ENCODE measurements at places on chromosomes 13 and 19.

GRCh38 chr13:74747186-74747955 is 613.2 kb upstream of the KLF12 start:
- DNase-seq, result no peak

GRCh38 chr19:14318873-14319272 is 62.4 kb upstream of the ADGRE5 start:
- no peak for DNase-seq

DNA sequence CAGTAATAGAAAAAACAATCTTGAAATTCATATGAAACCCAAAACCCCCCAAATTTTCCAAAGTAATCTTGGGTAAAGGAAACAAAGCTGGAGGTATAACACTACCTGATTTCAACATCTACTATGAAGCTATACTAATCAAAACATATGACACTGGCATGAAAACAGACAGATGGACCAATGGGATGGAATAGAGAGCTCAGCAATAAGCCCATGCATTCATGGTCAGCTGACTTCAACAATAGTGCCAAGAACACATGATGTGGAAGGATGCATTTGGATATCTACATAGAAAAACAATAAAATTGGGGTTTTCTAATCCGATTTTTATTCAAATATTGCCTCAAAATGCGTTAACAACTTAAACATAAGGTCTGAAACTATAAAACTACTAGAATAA is 32.2 kb upstream of the ZNF766 start:
- DNase-seq, result no peak

- DNase-seq, result no peak
These were observed 516.2 kb downstream of the MYO16 start for GRCh38 chr13:109145631-109146030.

DNA sequence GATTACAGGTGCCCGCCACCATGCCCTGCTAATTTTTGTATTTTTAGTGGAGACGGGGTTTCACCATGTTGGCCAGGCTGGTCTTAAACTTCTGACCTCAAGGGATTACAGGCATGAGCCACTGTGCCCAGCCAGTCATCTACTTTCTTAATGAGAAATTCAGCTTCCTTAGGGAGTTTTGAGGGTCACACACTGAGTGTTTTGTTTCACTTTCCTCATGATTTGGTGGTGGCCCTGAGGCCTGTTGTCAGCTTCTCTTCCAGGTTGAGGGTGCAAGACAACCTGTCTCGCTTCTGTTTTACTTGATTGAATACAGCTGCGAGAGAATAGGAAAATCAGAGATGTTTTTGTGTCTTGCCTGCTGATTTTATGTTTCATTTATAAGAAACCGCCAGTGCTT is 9.9 kb downstream of the FRY start:
- no peak for DNase-seq

- no peak for DNase-seq
These were observed 8.4 kb downstream of the PPP1R14A start for GRCh38 chr19:38247734-38248268.

DNA sequence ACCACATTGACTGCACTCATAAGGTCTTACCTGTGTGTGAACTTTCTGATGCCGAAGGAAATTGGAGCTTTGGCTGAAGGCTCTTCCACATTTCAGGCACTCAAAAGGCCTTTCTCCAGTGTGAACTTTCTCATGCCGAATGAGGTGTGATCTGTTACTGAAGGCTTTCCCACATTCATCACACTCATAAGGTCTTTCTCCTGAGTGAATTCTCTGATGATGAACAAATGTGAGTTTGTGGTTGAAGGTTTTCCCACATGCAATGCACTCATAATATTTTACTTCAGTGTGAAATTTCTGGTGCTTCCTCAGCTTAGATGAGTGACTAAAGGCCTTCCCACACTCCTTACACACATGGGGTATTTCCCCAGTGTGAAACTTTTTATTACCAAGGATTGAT is 5.7 kb downstream of the ZNF132 start:
- no peak for DNase-seq

DNA sequence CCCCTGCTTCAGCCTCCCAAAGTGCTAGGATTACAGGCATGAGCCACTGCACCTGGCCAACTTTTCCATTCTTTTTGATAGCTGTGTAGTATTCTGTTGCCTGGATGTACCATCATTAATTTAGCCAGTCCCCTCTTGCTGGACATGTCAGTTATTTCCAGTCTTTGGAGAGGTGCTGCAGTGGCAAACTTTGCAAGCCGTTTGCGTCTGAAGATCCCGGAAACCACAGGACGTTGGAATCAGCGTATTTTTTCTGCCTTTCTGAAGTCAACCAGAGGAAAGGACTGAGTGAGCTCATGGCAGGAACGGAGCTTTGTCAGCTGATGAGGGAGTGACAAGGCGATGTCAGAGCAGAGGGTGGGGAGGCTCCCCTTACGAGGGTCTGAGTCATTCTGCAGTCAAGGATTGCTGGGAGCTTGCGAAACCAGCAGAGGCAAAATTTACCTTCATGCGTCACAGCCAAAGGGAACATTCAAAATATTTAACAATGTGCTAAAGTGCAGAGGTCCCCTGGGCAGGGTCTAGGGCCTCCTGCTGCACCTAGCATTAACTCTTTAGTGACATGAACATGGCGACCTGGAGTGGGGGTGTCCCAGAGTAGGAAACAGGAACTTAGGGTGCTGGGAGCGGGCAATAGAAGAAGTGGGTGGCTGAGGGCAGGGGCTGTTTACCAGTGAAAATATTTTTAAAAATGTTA is 5.6 kb downstream of the C5AR1 start:
- no peak for DNase-seq

DNA sequence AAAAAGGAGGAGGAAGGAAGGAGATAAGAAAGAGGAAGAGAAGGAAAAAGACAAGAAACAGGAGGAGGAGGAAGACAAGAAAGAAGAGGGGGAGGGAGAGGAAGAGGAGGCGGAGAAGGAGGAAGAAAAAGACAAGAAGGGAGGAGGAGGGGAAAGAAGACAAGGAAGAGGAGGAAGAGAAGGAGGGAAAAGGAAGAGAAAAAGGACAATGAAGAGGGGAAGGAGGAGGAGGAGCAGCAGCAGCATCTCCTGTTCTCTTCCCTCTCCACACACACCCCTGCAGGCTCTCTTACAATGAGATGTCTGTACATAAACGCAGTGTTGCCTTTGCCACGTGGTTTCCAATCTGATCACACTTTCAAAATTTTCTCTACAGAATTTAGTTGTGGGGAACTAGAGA is 66.6 kb downstream of the RUBCNL start:
- DNase-seq, result no peak

- no peak for DNase-seq
These were observed 1.7 kb downstream of the NR2F6 start for GRCh38 chr19:17243830-17244617.

DNA sequence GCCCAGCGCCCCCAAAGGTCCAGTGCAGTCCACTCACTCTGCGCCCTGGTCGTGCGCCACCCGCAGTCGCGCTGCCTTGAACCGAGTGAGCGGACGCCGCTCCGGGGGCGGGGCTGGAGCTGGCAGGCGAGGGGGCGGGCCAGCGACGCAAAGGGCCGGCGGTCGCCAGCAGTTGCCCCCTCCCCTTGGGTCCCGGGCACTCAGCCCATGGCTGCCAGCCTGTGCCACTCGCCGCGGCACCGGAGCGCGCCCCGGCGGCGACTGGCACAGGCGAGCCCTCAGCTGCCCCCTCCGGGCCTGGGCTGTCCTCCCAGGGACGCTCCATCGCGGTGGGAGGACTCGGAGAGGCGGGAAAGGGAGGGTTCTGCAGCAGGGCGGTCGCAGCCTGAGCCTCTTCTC is at the start of gene S1PR5:
Gene S1PR5, minus strand, starts transcription at position 87 of the 399 bp plus-strand sequence. CDS start 2,436 bp downstream, outside the sequence.
- DNase-seq, result no peak

DNA sequence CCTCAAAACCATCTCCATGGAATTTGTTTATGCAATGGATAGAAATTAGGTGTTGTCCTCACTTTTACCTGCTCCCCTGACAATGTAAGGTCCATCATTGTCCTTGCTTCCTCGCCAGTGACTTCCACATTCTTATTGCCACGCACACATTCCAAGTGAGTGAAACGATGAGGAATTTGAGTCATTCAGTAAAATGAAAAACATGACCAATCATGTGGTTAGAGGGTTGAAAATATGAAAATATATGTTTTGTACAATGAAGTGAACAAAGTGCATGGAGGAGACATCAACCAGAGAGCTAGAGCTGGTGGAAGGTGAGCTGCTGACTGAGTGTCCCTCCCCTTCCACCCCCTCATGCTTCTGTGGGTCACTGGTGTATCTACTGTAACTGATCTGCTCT is 91.7 kb downstream of the ATP8A2 start:
- no peak for DNase-seq

DNA sequence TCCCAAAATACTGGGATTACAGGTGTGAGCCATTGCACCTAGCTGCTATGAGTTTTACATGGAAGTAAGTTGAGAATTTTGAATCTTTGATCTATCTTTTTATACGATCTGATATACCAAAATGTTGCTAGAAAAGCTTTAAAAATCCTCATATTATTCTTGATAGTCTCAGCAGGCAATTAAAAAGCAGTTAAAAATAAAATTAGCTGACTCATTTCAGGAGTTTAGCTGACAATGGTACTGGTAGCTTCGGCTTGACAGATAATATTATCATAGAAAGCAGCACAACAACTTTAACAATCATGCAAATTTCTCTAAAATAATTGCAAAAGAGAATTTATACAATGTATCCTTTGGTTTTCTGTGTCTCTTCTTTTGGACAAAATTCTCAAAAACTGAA is 9.6 kb upstream of the FOXO1 start:
- no peak for DNase-seq

- peak; percentile 62 for DNase-seq
These were observed 11.9 kb downstream of the LTBP4 start for GRCh38 chr19:40612831-40613689.

Measured in activated T-helper 9 cell treated with anti-CD3 and anti-CD28 coated beads, Interleukin-2, amount 50 U/mL, for 16 hours (primary cell).